ENCODE measurements at places on chromosomes 4 and X.

DNA sequence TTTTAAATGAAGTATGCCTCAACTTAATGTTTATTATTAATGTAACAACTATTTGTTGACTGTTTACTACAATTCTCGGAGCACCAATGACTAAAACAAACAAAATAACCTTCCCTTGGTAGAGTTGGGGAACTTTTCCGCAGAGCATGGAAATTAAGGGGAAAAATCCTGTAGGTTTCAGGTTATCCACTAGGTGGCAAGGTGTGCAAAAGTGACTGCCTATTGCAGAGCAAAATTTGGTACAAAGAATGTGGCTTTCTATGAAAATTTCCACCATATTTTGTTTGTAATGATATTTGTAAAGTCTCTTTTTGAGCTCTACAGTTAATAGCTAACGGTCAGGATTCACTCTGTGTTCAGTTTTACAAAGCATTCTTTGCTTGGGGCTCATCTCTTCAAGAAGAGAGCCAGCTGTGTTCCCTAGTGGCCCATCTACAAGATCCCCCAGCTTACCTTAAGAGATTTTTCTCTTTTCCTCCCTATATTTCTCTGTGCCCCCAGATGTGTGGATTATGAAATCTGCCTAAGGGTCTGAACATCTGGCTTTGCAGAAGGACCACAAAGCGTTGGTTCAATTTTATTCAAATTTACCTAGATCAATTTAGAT, 61.1 kb downstream of the FBXO8 start:
- H3K36me3 ChIP-seq: no peaks in the 10 kb centered on the region
- H3K4me1 ChIP-seq: peaks cover 10% of the 10 kb centered on the region
- no peak overlapping the region for H3K4me3 ChIP-seq
- no peak for DNase-seq

GRCh38 chr4:65651751-65652150, 18.5 kb downstream of the EPHA5 start:
- DNase-seq: no peak
- no peak overlapping the region for H3K27ac ChIP-seq
- no peaks in the 10 kb centered on the region for H3K4me1 ChIP-seq

- no peaks in the 10 kb centered on the region for H3K36me3 ChIP-seq
- peaks cover 14% of the 10 kb centered on the region for H3K4me1 ChIP-seq
- no peaks in the 10 kb centered on the region for H3K27me3 ChIP-seq
- H3K4me3 ChIP-seq: no peak overlapping the region
- DNase-seq: peak; percentile 15
These were observed 151.7 kb upstream of the TBL1X start for GRCh38 chrX:9312922-9313867.

DNA sequence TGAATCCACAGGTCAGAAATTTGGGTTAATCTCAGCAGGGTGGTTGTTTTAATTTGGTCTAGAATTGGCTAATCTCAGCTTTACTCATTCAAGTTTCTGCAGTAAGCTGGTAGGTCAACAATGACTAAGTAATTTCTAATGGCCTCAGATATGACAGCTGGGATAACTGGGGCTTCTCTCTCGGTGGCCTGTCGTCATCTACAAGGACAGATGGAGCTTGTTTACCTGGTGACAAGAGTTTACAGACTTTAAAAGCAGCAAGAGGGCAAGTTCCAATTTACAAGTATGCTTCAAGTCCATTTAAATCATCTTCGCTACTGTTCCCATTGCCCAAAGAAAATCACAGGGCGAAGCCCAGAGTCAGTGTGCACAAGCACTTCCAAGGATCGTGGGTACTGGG, 453.9 kb downstream of the PDHA2 start:
- H3K27ac ChIP-seq: no peak overlapping the region
- H3K36me3 ChIP-seq: no peaks in the 10 kb centered on the region
- no peak for DNase-seq
- H3K4me3 ChIP-seq: no peak overlapping the region
- no peaks in the 10 kb centered on the region for H3K4me1 ChIP-seq
- no peaks in the 10 kb centered on the region for H3K27me3 ChIP-seq

- no peaks in the 10 kb centered on the region for H3K4me1 ChIP-seq
- no peaks in the 10 kb centered on the region for H3K36me3 ChIP-seq
- H3K27ac ChIP-seq: no peak overlapping the region
- no peak overlapping the region for H3K4me3 ChIP-seq
- H3K27me3 ChIP-seq: no peaks in the 10 kb centered on the region
These were observed 193.8 kb upstream of the CXorf51B start for GRCh38 chrX:146615628-146616348.
